ENCODE measurements at places on chromosomes 6 and 20. TPM values are rescaled to one million over a fixed set of nuclear protein-coding genes. Genes with fewer than 3 reads are reported as not detected.

The SASH1 gene
- total RNA-seq, result 17.0 TPM

The CAGE1 gene
- total RNA-seq, result under 0.01 TPM

The ACTL10 gene
- total RNA-seq, result 1.4 TPM

The IL20RA gene
- total RNA-seq, result 0.26 TPM

The PHACTR2 gene
- total RNA-seq, result 38.7 TPM

The KCNK17 gene
- total RNA-seq, result not detected

The FUT9 gene
- not detected for total RNA-seq

The SNTA1 gene
- 13.5 TPM for total RNA-seq
